ENCODE measurements at places on chromosomes 7 and 10. TPM values are rescaled to one million over a fixed set of nuclear protein-coding genes. Genes with fewer than 3 reads are reported as not detected.

Gene PNLIPRP3
- not detected for total RNA-seq

Gene LRRC17
- not detected for total RNA-seq

Gene PPP1R9A
- total RNA-seq = not detected

Gene STOX1
- 0.29 TPM for total RNA-seq

Gene SPDYE8
- total RNA-seq = not detected

Gene CLCN1
- total RNA-seq = not detected

DNA sequence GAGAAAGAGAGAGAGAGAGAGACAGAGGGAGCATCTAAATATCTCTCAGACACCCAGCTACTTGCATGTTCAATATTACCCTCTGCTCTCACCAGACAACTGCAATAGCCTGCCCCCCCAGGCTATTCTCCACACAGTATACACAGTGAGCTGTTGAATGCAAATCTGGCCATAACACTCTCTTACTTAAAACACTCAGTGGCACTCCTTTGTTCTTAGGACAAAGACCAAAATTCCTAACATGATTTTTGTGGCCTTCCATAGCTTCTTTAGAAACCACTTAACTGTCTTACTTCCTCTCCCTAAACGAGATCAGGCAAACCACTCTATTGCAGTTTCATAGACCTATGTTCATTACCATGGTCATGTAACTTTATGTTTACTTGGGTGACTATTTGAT, 903.6 kb upstream of the AUTS2 start:
- H3K27ac ChIP-seq = no peak overlapping the region
- H3K4me1 ChIP-seq = no peaks in the 10 kb centered on the region
- DNase-seq = no peak
- H3K36me3 ChIP-seq = no peaks in the 10 kb centered on the region

DNA sequence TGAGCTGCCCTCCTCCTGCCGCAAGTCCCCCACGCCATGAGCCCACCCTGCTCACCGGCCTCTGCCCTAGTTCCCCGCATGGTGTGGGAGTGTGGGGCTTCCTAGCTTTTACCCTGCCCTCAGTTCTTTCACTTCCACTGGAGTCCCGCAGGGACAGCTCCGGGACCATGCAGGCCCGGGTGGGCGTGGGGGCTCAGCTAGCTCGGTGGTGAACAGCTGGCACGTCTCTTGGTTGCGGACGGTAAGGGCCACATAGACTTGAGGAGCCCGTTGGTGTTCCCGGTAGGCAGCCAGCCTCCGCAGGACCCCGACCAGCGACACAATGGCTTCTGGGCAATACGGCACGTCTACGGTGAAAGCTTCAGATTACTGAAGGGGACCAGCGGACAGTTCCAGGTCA, 108.9 kb upstream of the CCZ1B start:
- no peak for DNase-seq
- H3K36me3 ChIP-seq = no peaks in the 10 kb centered on the region
- H3K27ac ChIP-seq = no peak overlapping the region
- H3K4me3 ChIP-seq = no peak overlapping the region
- H3K4me1 ChIP-seq = no peaks in the 10 kb centered on the region

- no peaks in the 10 kb centered on the region for H3K36me3 ChIP-seq
- H3K4me1 ChIP-seq = no peaks in the 10 kb centered on the region
- no peak overlapping the region for H3K4me3 ChIP-seq
- H3K27me3 ChIP-seq = no peaks in the 10 kb centered on the region
Measured at GRCh38 chr7:121116396-121116795, 127.9 kb downstream of the CPED1 start.

GRCh38 chr7:146720195-146720594, 603.6 kb downstream of the CNTNAP2 start:
- H3K4me3 ChIP-seq = no peak overlapping the region
- H3K27me3 ChIP-seq = no peaks in the 10 kb centered on the region
- no peaks in the 10 kb centered on the region for H3K36me3 ChIP-seq
- DNase-seq = no peak
- H3K27ac ChIP-seq = no peak overlapping the region

DNA sequence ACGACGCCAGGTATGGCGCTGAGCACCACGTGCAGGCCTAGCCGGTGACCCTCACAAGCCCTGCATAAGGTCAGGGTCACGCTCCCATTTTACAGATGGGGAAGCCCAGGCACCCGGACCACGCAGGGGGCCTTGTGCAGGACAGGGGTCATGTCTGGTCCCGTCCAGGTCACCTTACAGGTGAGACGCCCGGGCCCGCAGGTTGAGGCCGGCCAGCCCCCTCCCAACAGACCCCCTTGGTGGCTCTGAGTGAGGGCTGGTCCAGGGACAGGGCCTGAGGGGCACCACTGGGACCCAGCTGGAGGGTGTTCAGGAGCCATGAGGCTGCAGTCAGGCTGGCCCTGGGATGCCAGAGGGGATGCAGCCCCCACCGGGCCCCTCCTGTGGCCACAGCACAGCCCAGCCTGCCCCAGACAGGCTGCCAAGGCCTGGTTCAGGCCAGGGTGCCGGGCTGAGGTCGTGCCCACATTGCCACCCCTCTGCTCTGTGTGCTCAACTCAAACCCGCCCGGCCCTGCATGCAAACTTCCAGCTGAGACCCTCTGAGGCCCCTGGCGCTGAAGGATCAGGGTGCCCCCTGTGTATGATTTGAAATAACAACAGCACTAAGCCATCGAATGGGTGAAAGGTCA, 69.0 kb downstream of the PWWP2B start:
- H3K27ac ChIP-seq = no peak overlapping the region
- no peaks in the 10 kb centered on the region for H3K36me3 ChIP-seq
- no peak overlapping the region for H3K4me3 ChIP-seq
- no peaks in the 10 kb centered on the region for H3K27me3 ChIP-seq
- no peaks in the 10 kb centered on the region for H3K4me1 ChIP-seq

DNA sequence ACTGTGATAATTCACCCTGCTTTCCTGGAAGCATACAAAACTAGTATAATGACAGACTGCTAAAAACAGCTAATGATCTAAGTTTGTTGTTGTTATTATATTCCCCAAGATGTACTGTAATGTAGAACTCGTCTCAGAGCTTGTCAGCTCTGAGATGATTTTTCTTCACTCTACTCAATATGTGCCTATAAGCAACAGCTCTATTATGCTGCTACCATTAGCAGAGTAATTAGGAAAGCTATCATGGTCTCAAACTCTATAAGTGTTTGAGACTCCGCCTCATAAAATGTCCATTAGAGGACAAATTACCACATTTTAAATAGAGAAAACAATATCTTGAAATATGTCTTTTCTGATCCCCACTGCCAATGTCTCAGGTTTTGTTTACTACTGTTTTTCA, 476.5 kb upstream of the PCDH15 start:
- DNase-seq = no peak
- no peak overlapping the region for H3K27ac ChIP-seq
- H3K27me3 ChIP-seq = no peaks in the 10 kb centered on the region
- no peak overlapping the region for H3K4me3 ChIP-seq

DNA sequence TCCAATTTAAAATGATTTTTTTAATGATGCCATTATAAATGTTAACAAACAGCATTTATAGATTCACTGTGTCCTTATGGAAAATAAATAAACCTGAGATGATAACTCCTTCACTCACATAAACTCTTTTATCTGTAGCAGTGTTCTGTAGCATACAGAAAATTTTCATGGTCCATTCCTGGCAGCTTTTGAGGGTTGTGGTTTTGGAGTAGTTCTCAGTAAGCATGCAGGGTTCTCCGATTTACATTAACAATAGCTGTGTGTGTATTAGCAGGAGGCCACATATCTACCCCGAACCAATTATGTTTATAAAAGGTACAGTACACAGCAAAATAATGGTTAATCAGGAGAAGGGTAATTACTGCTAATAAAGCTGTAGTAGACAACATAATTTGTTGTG, 162.7 kb downstream of the CDCA7L start:
- no peak for DNase-seq
- no peaks in the 10 kb centered on the region for H3K36me3 ChIP-seq
- no peak overlapping the region for H3K27ac ChIP-seq
- no peaks in the 10 kb centered on the region for H3K4me1 ChIP-seq

- no peaks in the 10 kb centered on the region for H3K36me3 ChIP-seq
- DNase-seq = no peak
- no peaks in the 10 kb centered on the region for H3K4me1 ChIP-seq
Measured at GRCh38 chr10:44382981-44383748, 1.7 kb downstream of the CXCL12 start.

- no peaks in the 10 kb centered on the region for H3K36me3 ChIP-seq
- no peaks in the 10 kb centered on the region for H3K27me3 ChIP-seq
- H3K4me3 ChIP-seq = no peak overlapping the region
- no peak overlapping the region for H3K27ac ChIP-seq
- no peaks in the 10 kb centered on the region for H3K4me1 ChIP-seq
Measured at GRCh38 chr10:59090817-59091622, 85.4 kb upstream of the PHYHIPL start.

GRCh38 chr7:15396210-15397158, 165.3 kb downstream of the AGMO start:
- H3K36me3 ChIP-seq = no peaks in the 10 kb centered on the region
- no peaks in the 10 kb centered on the region for H3K4me1 ChIP-seq
- H3K27me3 ChIP-seq = no peaks in the 10 kb centered on the region
- H3K27ac ChIP-seq = no peak overlapping the region

GRCh38 chr7:150753826-150754603, 16.8 kb downstream of the GIMAP5 start:
- no peak overlapping the region for H3K27ac ChIP-seq
- H3K27me3 ChIP-seq = no peaks in the 10 kb centered on the region
- peak overlapping the region; percentile 15 for H3K4me3 ChIP-seq
- DNase-seq = no peak
- H3K36me3 ChIP-seq = no peaks in the 10 kb centered on the region

- no peak for DNase-seq
- no peak overlapping the region for H3K4me3 ChIP-seq
- H3K4me1 ChIP-seq = no peaks in the 10 kb centered on the region
- no peaks in the 10 kb centered on the region for H3K27me3 ChIP-seq
- H3K36me3 ChIP-seq = no peaks in the 10 kb centered on the region
Measured at GRCh38 chr10:104424719-104425118, 71.1 kb downstream of the CFAP58 start.

DNA sequence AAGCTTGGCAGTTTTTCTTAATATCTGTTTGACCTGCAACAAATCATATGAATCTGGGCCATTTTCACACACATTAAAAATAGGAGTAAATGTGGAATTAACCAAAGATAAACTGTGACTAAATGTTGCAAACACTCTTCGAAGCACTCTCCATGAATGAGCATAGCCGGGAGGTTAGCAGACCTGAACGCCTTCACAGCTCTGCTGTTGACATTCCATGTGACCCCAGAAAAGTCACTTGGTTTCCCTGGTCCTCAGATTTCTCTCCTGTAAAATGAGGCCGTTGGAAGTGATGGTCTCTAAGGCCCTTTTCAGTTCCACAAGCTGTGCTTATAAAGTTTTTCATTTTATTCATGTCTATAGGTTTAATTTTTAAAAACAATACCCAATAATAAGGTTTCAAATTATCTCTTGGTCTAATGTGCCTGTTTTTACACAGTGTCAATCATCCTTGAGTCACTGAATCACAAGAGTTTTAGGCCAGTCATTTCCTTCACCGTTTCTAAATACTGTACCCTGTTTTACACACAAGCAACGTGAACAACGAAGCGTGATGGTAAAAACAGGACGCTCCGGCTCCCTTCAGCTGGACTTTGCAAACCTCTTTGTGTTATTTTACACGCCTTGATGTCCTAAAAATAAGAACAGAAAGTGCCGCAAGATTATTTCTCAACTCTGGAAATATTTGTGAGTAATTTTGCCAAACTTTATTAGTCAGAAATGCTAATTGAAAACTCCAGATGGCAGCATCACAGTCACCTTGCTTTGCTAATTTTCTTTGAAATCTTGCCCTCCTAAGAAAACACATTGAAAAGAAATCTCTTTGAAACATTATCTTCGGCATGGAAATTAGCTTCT, 38.6 kb upstream of the MET start:
- no peaks in the 10 kb centered on the region for H3K36me3 ChIP-seq
- no peaks in the 10 kb centered on the region for H3K27me3 ChIP-seq
- no peak overlapping the region for H3K4me3 ChIP-seq
- no peaks in the 10 kb centered on the region for H3K4me1 ChIP-seq

DNA sequence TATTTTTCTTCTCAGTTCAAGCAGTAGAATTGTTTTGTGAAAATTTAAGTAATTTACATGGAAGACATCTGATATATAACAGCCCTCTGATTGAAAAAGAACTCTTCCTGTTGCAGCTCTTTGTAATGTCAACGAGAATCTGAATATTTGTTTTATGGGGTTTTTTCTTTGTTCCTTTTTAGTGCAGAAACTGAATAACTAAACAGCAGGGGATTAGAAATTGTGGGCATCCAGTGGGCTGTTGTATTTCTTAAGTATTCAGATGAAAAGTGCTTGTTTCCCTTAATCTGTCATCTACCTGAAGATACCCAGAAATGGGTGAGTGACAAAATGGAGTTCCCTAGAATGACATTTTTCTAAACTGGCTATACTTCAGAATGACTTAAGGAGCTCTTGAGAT, 7.4 kb downstream of the ARL4A start:
- no peak overlapping the region for H3K27ac ChIP-seq
- no peaks in the 10 kb centered on the region for H3K27me3 ChIP-seq
- H3K4me1 ChIP-seq = no peaks in the 10 kb centered on the region
- DNase-seq = no peak

DNA sequence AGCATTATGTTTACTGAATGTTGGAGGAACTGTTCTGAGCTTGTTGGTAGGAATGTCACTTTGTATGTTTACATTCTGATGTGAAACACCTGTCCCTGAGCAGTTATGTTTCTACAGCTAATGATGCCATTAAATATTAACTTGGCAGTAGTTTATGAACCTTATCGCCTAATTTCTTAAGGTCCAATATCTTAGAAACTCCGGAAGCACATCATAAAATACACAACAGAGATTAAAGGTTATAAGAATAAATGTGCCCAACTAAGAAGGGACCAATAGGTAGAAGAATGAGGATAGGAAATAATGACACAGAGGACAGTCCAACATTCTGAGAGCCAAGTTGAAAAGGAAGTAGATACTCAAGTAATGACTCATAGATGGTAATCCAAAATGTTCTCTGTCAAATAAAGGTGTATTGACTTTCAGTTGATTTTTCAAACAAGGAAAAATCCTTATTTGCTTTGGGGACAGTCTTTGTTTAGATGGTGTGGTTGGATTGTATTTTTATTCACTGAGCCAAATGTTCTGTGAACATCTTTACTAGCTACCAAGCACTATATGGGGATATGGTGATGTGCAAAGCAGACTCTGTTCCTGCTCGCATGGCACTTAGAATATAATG, 31.9 kb downstream of the LCOR start:
- H3K27me3 ChIP-seq = no peaks in the 10 kb centered on the region
- H3K4me1 ChIP-seq = peaks cover 13% of the 10 kb centered on the region
- H3K27ac ChIP-seq = no peak overlapping the region
- no peak overlapping the region for H3K4me3 ChIP-seq
- H3K36me3 ChIP-seq = no peaks in the 10 kb centered on the region

- no peaks in the 10 kb centered on the region for H3K27me3 ChIP-seq
- no peaks in the 10 kb centered on the region for H3K36me3 ChIP-seq
- H3K4me3 ChIP-seq = no peak overlapping the region
- H3K27ac ChIP-seq = no peak overlapping the region
- DNase-seq = peak; percentile 3
Measured at GRCh38 chr10:58152673-58153263, 114.9 kb downstream of the IPMK start.

DNA sequence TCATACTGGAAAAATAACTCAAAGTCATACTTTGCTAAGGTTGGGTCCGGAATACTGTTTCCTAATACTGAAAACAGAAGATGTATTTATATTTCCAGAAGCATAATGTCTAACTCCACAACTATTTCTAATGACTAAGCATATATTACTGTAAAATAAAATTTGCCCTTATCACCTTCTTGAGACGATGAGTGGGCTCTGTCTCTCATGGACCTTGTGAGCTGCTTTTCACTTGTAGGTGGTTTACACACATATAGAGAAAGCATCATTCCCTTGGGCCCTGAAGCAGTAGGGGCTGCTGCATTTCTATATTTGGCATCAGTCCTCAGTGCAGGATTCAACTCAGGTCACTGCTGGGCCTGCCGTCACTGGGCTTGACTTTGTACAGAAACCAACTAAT, 10.7 kb upstream of the FAM13C start:
- H3K27ac ChIP-seq = no peak overlapping the region
- no peak for DNase-seq
- no peaks in the 10 kb centered on the region for H3K27me3 ChIP-seq
- no peak overlapping the region for H3K4me3 ChIP-seq
